ENCODE measurements at places on chromosomes 5 and 9.

- no peak for DNase-seq
These were observed 7.3 kb upstream of the LMX1B start for GRCh38 chr9:126606483-126606870.

DNA sequence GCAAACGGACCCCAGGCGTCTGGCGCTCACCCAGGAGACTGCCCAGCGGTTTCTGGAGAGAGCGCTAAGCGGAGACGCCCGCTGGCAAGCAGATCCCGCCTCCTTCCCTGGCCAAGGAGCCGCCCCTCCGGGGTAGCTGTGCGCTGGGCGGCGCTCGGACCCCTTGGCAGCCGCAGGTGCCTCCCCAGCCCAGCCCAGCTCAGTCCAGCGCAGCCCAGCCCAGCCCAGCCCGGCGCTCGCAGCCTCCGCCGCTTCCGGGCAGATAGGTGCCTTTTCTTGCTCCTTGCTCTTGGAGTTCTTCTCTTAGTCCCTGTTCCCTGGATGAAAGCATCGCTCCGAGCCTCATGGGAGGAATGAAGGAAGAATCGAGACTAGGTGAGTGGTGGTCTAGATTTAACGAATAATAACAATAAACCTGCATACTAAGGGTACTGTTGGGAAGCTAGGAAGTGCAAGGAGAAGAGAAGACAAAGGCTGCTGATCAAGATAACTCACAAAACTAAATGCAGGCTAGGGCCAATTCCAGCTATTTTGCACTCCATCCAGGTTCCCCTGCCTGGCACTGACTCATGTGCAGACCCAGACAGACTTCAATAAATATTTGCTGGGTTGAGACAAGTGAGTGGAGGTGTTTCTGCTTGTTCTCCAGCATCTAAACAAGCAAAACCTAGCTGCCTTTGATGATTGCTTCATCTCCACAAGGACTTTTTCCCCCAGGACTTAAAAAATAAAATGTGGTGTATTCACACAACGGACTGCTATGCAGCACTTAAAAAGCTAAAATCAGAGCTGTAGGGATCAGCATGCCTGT lies at the start of gene STK32A:
TSS of gene STK32A (plus strand) at position 202 of the 811 bp plus-strand sequence. CDS start 4,609 bp downstream, outside the sequence.
- no peak for DNase-seq

- DNase-seq: no peak
These were observed 34.1 kb downstream of the ECPAS start for GRCh38 chr9:111450124-111450523.

- DNase-seq: no peak
These were observed 71.8 kb upstream of the LRRC70 start for GRCh38 chr5:62506659-62507460.

- DNase-seq: no peak
These were observed 23.5 kb downstream of the MTREX start for GRCh38 chr5:55331321-55331720.

- DNase-seq: no peak
These were observed 625.1 kb upstream of the NUDT12 start for GRCh38 chr5:104187656-104188055.

DNA sequence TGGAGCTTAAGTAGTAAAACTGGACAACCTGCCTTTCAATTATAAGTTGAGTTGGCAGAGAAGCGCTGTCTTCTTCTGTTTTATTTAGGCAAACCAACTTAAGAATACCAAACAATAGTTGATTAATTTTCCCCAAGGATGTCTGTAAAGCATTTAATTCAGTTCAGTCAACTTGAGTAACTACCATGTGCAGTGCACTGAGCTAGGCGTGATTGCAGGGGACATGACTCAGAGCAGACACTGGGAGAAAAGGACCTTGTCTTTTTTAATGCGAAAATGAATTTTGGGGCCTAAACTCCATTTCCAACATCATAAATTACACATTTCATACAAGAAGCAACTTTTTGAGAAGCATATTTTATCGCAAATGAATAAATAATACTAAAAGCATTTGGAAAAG lies 66.3 kb downstream of the FBXL7 start:
- no peak for DNase-seq
